RPMI7951 (cell line): ENCODE measurements at places on chromosomes 11 and 22. TPM values are rescaled to one million over a fixed set of nuclear protein-coding genes. Genes with fewer than 3 reads are reported as not detected.

- DNase-seq = peak; percentile 90
Measured at GRCh38 chr11:118938491-118939403, 13.0 kb upstream of the BCL9L start.

GRCh38 chr22:28102151-28102812, 183.2 kb upstream of the PITPNB start:
- no peak for DNase-seq

GRCh38 chr11:9759519-9760192, 95.8 kb downstream of the SWAP70 start:
- peak; percentile 100 for DNase-seq

DNA sequence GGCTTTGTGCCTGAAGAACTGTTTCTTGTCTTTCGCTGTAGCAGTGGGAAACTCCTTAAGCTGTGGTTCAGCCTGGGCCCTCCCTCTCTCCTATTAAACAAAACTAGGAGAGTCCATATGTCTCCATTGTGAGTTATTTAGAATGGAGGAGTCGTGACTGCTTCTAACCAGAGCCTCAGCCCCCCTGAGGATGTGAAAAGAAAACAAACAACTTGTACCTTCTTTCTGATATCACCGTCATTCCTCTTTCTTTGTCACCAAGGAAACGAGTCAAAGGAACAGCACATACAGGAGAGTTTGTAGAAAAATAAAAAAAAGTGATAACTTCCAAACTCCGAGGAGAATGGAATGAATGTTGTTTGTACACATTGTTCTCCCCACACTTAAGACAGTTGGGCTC, 11.6 kb upstream of the EXT2 start:
- no peak for DNase-seq

DNA sequence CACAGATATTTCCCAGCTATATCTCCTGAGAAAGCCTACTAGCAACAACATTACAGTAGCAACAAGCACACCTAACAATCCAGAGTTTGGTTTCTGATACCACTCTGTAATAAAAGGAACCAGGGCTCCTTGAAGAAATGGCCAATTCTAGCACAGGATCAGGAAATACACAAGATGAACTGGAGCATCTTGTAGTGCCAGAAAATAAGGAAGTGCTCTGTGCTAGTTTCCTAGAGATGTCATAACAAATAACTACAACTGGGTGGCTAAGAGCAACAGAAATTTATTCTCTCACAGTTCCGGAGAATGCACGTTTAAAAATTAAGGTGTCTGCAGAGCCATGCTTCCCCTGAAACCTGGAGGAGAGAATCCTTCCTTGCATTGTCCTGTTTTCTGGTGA, 217.8 kb downstream of the KIRREL3 start:
- DNase-seq = no peak

DNA sequence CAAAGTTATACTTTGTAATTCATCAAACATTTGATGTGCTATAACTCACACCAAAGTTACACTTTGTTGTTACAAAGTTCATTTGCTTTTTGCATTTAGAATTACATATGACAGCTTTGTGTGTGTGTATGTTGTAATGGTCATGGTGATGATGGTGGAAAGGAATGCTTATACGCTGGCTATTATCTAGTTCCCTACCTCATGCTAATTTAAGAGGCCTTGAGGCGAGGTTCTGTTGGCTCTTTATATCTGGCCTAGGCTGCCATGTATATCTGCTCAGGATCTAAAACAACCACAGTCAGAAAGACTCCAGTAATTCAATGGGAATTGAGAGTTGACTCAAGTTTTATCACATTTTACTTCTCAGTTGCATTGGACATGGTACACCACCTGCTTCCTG, 123.4 kb downstream of the SLC17A6 start:
- no peak for DNase-seq

- DNase-seq = no peak
Measured at GRCh38 chr11:131099013-131099412, 182.7 kb upstream of the SNX19 start.

GRCh38 chr22:25167082-25167481, 32.6 kb upstream of the CRYBB3 start:
- no peak for DNase-seq

- DNase-seq = no peak
Measured at GRCh38 chr11:57428643-57429042, 1.7 kb upstream of the SLC43A3 start.

NXPE4 gene
- total RNA-seq = not detected in 2 replicates

MAPK8IP2 gene
- total RNA-seq = under 0.01 and 0.39 TPM in 2 replicates

RBM4 gene
- total RNA-seq = 126 and 138 TPM in 2 replicates

KLHL35 gene
- 1.6 and 1.8 TPM in 2 replicates for total RNA-seq

TPBGL gene
- total RNA-seq = not detected in 2 replicates

BLID gene
- total RNA-seq = 1.9 and 3.4 TPM in 2 replicates
